ENCODE measurements at places on chromosomes 1 and 21.

DNA sequence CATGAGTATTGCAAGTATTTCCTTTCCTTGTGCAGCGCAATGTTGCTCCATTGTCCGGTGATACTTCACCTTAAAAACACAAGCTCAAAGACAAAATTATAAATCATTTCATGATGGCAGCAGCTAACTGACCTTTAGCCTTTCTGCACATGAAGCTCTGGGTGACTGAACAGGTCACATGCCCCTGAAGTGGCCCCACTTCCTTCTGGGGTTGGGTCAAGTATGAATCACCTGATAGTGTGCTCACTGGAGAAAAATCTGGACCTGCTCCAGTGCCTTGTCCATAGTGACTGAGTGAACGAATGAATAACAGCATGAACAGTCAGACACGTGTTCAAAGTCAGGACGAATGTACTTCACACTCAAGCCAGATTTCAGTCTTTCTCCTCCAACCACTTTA lies 658.9 kb downstream of the NPHP4 start:
- DNase-seq = no peak

DNA sequence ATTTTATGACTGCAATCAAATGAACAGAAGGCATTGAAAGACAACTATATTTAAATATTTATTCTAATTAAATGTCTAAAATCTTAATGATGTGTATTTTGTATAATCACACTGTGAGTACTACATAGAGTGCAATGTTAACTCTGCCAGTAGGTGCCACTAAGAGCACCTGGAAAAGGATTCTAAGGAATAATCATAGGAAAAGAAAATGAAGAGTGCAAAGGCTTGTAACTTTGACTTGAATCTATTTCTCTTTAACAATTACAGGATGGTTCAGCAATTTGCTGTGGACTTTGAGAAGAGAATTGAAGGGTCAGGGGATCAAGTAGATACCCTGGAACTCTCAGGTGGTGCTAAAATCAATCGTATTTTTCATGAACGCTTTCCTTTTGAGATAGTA lies 200.4 kb downstream of the DNM3 start:
- DNase-seq = peak; percentile 22

GRCh38 chr1:33903210-33903589 lies 39.3 kb downstream of the HMGB4 start:
- DNase-seq = no peak

GRCh38 chr1:103250441-103250861 lies 142.1 kb upstream of the COL11A1 start:
- DNase-seq = peak; percentile 19

DNA sequence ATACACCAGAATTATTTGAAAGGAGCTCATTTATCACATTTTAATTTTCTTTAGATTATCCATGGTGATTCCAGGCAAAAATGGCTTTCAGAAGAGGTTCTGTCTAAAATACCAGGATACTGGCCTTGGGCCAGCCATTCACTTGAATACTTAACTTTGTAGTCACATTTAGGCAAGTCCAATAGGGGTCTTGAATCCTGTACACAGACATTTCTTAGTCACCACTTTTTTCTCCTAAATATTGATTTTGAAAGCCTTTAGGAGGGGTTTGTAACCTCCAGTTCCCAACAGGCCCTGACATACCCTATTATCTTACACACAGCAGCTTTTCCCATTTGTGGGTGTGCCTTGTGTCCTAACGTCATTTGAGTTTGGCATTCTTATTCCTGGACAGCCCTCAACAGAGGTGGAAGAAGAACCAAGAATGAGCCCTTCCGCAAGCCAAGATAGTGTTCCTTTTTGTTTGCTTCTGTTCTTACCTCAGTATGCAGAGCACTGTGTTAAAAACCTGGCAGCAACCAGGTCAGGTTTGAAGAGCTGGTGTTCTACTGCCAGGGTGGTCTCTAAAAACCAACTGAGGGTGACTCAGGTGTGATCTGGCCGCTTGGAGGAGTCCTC lies 19.5 kb downstream of the MAP3K7CL start:
- DNase-seq = no peak

DNA sequence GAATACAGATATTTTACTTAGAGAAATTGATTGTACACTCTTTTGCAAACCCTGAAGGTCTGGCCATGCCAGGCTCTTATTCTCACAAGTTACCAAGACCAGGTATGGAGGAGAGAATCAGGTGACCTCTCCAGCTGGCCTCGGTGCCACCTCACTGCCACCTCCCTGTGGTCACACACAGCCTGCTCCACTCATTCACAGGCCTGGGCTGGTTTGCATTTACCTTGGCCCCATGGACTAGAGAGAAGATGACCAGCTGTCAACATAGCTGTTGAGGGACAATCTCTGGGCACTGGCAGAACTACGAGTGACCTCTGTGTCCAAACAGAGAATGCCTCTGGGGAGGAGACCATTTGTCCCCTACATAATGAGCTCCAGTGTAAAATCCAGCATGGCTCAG lies 291.2 kb upstream of the RUNX1 start:
- no peak for DNase-seq

DNA sequence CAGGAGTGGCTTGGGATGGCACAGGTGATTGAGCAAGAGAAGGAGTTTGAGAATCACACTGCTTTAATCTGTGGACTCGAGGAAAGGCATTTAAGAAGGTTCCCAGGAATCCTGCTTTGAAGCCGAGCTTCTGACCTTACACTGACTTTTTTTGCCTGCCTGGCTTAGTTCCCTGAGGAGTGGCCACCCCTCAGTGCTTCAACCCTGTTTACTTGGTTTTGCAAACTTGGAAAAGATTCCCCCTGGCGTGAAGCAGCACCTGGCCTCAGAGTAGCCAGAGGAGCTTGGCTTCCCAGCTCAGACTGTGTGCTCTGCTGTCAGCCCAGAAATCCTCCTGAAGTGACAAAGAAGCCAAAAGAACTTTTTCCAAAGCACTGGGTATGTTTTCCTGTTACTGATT lies 48.5 kb upstream of the LDLRAP1 start:
- DNase-seq = no peak

DNA sequence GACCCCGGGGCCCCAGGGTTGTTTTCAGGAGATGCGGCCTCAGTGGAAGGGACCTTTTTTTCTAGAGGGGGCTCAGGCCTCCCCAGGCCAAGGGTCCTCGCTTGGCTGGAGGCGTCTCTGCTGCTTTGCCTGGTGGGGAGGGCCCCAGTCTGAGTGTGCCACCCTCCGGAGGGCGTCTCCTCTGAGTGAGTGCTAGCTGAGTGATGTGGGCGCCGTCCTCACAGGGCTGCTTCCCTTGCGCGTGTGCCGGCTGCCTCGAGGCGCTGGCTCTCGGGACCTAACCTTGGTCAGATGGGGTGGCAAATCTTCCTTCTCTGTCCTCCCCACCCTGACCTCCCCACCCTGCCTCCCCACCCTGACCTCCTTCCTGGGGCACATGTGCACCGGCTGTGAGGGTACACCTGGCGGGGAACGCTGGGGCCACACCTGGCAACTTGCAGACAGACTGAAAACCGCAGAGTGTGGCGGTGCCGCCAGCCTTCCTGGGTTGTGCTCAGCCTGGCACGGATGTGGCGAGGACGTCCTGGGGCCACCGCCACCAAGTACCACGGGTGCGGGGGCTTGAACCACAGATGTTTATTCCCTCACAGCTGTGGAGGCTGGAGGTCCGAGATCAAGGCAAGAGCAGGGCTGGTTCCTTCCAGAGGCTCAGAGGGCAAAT lies 93.0 kb upstream of the TTC34 start:
- no peak for DNase-seq

- no peak for DNase-seq
These were observed 16.2 kb downstream of the SSX2IP start for GRCh38 chr1:84674021-84674420.

DNA sequence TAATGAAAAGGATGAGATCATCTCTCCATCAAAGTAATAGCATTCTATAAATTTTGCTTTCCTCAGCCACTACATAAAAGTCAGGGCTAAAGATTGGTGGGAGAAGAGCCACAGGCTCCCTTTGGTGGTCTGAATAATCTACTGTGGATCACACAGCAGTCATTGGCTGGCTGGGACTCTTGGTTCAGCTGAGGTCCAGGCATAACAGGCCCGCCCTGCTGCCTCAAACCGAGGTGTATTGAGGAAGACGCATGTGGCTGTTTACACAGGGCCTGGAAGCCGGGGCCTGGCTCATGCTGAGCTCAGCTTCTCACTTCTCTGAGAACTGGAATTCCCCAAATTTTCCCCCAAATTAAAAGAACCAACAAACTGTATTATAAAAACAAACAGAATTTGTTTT lies 139.2 kb downstream of the PTPRC start:
- DNase-seq = no peak

- DNase-seq = no peak
These were observed 11.2 kb upstream of the KCNQ4 start for GRCh38 chr1:40772146-40772955.

GRCh38 chr1:21898326-21899200 lies 38.5 kb downstream of the HSPG2 start:
- no peak for DNase-seq

GRCh38 chr21:16285605-16286126 lies 555.9 kb downstream of the USP25 start:
- DNase-seq = no peak

DNA sequence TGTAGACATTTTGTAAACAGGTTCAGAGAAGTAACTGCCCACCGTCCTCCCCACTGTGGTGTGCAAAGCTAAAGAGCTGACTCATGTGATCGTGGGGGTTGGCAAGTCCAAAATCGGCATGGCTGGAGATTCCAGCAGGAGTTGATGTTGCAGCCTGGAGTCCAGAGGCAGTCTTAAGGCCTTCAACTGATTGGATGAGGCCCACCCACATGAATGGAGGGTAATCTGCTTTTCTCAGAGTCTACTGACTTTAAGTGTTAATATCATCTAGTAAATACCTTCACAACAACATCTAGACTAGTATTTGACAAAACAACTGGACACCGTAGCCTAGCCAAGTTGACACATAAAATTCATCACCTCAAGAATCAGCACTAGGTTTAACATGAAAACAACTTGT lies 281.6 kb downstream of the KIF26B start:
- no peak for DNase-seq

- peak; percentile 28 for DNase-seq
These were observed 5.0 kb downstream of the SLC22A15 start for GRCh38 chr1:115980998-115981993.

DNA sequence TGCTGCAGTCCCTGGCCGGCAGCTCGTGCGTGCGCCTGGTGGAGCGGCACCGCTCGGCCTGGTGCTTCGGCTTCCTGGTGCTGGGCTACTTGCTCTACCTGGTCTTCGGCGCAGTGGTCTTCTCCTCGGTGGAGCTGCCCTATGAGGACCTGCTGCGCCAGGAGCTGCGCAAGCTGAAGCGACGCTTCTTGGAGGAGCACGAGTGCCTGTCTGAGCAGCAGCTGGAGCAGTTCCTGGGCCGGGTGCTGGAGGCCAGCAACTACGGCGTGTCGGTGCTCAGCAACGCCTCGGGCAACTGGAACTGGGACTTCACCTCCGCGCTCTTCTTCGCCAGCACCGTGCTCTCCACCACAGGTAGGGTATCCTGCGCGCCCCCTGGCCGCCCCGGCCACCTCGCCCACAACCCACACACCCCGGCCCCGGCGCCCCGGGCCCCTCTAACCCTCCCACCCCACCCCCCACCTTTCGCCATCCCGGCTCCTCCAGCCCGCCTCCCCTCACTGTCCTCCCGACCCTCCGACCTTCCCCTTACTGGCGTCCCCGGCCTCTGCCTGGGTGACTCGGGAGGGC lies 352 bp downstream of the KCNK1 start:
- DNase-seq = no peak

- no peak for DNase-seq
These were observed 132.0 kb downstream of the SYF2 start for GRCh38 chr1:25100151-25100833.

- no peak for DNase-seq
These were observed 239.0 kb downstream of the SDCCAG8 start for GRCh38 chr1:243494741-243495431.

GRCh38 chr1:100955322-100955721 lies 59.4 kb downstream of the SLC30A7 start:
- peak; percentile 92 for DNase-seq

- DNase-seq = peak; percentile 92
These were observed 33.3 kb upstream of the CSF1 start for GRCh38 chr1:109877317-109877771.

- peak; percentile 43 for DNase-seq
These were observed 2.5 kb downstream of the PRKACB start for GRCh38 chr1:84146411-84147032.

DNA sequence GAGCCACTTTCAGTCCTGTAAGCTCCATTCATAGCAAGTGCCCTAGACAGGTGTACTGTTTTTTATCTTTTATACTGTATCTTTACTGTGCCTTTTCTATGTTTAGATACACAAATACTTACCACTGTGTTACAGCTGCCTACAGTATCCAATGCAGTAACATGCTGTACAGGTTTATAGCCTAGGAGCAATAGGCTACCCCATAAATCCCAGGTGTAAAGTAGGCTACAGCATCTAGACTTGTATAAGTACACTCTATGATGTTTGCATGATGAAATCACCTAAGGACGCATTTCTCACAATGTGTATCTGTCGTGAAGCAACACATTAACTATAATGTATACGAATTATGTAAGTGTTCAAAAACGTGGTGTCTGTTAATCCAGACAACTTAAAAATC lies 10.7 kb downstream of the HLCS start:
- no peak for DNase-seq

- DNase-seq = no peak
These were observed 1.2 kb downstream of the ATP1B1 start for GRCh38 chr1:169107603-169108208.

DNA sequence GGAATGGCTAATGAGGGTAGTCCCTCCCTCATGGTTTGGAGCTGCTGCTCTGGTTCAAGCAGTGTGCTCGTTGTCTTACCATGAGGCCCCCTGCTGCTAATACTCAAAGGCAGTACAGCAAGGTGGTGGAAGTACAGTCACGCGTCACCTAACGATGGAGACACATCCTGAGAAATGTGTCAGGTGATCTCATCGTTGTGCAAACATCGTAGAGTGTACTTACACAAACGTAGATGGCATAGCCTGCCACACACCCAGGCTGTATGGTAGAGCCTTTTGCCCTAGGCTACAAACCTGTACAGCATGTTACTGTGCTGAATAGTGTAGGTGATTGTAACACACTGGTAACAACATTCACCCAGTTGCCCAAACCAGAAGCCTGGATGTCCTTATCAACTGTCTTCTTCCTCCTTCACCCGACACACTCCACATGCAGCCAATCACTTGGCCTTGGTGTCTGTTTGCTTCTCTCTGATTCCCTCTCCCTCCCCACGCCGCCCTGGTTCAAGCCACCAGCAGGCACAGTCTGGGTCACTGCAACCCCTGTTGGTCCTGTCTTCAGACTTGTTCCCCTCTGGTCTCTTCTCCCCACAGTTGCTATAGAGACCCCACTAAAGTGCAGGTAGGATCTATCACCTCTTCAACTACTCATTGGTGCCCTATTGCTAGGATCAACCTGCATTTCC lies 6.0 kb upstream of the KCNA2 start:
- no peak for DNase-seq

Data from fibroblast of skin of left quadriceps (primary cell).